IPS DF 19.7 (cell line): ENCODE measurements at places on chromosomes 2 and 18.

DNA sequence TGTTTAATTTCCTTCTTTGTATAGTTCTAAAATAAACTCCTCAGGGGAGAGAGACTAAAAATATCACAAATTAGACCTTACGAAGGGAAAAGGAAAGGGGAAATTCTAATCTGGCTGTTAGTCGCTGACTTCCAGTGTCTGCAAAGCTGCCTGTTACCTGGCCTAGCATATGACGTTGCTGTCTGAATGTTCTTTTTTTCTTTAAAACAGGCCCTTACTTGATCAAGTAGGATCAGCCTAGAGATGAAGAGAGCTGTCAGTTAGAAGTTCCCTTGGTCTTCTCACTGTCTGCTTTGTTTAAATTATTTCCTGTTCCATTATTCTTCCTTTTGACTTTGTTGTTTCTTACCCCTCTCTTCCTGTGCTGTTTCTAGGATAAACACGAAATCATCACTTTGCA lies 11.2 kb downstream of the NCK2 start:
- no peak for DNase-seq

DNA sequence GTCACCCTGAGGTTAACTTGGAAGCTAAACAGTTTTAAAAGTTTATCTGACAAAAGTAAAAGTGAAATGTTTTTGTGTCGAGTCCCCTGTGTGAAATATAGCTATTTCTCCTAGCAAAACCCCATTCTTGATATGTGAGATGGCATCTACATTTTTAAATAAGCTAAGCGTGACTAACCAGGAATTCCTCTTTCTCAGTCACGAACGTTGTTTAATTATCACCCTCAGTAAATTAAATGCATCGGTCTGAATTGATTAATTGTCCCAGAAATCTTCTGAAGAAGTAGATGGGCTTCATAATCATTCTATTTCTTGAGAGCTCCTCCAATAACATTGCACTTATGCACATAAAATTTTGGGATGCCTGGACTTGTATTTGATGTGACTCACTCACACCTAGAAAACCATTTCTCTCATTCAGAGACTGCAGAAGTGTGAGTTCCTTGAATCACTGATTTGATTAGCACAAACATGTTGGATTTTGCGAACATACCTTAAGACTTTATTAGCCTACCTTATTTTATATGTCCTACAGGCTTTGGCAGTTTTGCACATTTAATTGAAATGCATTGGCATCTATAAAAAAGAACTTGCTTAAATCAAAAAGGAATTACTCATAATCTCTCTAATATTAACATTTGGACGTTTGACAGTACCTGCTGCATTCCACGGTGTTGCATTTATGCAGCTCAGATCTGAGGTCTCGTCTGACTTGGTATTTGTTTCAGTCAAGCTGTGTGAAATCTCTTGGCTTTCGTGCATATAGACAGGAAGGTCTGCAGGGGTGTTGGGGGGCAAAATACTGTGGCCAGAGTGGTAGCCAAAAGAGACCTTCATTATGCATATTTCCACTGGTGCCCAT lies 475.2 kb downstream of the EPHA4 start:
- DNase-seq: no peak

DNA sequence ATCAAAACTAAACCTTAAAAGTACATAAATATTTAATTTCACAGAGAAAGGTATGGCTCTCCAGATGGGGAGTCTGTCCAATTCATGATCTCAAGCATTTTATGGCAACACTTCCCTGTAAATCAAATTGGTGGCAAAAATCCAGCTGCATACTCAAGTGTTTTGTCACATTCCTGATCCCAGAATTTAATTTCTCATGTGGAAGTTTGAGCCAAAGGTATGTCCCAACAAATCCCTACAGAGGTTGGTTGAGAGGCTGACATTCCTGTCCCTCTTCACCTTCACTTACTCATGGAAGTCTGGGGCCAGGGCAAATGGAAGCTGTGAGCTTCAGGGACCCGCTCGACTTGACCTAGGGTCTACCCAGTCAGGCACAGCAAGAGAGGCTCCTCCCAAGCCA lies 17.7 kb downstream of the KLF7 start:
- DNase-seq: no peak

GRCh38 chr2:103249462-103249861 lies 487.6 kb downstream of the TMEM182 start:
- DNase-seq: no peak

GRCh38 chr2:39696838-39697237 lies 31.1 kb downstream of the TMEM178A start:
- no peak for DNase-seq

GRCh38 chr18:59689756-59690155 lies 7.5 kb downstream of the CCBE1 start:
- DNase-seq: no peak

DNA sequence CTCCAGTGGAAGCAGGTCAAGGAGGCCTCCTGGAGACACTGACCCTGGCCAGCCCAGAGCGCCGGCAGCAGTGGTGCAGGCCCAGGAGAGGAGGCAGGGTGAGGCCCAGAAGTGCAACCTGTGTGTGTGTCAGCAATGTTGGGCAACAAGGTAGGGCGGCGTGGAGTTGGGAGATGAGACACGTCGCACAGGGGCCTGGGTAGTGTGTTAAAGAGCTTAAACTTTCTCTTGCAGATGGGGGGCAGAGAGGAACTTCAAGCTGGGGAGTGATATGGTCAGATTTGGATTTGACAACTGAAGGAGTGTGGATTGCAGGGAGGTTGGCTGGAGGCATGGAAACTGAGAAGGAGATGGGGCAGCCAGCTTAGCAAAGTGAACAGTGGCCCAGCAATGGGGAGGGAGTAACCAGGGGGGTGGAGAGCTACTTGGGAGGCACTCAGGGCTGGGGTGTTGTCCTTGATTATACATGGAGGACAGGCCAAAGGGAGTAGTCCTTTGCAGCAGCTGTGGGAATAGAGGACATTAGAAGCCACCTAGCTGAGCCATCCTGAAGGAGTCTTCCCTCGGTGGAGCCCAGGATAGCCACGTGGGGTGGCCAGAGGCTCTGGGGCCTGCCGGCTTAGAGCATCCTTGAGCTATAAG lies 278.6 kb upstream of the HS6ST1 start:
- no peak for DNase-seq

DNA sequence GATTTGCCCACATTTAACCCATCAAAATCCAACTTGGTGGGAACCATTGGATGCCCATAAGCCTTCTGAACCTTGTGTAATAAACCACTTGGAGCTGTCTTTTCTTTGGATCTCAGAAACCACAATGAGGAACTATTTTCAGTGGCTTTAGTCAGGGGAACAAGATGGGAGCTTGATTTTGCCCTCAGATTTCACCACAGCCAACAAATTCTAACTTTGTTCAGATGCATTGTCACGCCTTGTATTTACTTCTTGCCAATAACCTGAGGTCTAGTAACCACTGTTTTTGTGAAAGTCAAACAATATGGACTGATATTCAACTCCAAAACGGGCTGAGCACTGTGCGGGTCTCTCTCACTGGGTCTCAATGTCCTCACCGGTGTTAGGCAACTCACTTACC lies 508.2 kb downstream of the TNS1 start:
- no peak for DNase-seq

- no peak for DNase-seq
Measured at GRCh38 chr18:13216711-13217465, 1.7 kb upstream of the LDLRAD4 start.

DNA sequence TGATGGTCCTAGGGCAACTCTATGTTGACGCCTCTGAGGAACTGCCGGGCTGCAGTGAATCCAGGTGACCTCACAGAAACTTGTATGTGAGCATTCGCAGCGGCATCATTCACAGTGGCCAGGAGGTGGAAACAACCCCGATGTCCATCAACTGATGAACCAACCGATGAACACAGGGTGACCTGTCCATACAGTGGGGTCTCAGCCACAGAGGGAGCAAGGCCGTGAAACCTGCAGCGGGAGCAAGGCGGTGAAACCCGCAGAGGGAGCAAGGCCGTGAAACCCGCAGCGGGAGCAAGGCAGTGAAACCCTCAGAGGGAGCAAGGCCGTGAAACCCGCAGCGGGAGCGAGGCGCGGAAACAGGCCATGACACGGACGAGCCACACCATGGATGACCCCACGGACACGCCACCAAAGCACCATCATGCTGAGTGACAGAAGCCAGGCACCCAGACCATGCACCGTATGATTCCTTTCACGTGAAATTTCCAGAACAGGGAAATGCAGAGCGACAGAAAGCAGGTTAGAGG lies 63.0 kb downstream of the PARD6G start:
- no peak for DNase-seq

- DNase-seq: no peak
Measured at GRCh38 chr2:53438100-53438499, 329.5 kb upstream of the CHAC2 start.

DNA sequence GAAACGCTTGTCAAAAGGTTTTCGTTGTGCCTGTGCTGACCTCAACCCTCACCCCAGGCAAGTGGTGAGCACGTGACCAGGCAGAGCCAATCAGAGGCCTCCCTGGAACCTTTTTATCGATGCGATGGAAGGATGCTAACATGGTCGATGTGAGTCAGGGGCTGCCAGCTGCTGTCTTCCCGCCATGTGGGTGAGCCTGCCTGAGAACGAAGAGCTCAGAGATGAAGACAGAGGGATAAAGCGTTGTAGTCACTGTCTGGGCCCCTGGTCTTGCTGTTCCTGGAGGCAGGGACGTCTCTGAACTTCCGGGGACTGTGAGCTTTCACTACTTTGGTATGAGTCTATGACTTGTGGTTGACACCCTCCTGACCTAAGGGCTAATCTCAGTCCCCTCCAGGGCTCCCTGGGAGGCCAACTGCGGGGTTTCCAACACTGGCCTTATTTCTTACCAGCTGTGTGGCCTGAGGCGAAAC lies 18.6 kb downstream of the DNMT3A start:
- peak; percentile 70 for DNase-seq

- DNase-seq: no peak
Measured at GRCh38 chr18:55485666-55486065, 102.3 kb downstream of the TCF4 start.

DNA sequence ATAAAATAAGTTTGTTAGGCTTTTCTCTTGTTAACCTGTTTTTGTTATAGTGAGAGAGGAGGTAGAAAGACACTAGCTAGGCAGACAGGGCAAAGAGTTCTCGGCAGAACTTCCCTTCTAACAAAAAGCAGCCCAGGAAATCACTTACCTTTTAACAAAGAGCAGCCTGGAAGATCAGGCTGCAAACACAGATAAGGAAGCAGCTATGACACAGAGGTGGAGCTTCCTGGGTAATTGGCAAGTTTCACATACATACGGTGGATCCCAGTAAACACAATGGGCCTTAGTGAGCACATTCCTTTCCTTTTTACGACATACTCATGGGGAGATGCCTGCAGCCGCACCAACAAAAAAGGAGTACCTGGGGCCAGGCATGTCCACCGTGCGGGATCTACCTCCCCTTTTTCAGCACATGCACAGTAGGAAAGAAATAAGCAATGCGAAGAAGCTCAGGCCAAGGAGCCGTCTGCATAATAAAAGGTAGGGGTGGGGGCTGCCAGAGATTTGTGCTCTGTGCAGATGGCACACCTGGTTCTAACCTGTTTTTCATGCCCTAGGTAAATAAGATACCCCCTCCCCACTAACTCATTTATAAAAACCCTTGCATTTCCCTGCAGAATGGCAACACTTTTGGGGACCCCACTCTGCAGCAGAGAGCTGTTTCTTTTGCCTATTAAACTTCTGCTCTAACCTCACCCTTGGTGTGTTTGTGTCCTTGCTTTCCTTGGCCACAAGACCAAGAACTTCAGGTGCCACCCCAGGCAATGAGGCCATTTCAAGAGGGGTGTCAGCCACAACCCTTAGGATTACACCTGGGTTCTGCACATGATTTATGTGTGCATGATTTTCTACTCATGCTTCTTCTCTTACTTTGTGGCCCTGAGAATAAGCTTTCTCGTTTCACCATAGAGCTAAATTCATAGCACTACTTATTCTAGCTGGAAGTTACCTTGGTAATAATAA lies 26.5 kb downstream of the MDH1 start:
- DNase-seq: peak; percentile 90

DNA sequence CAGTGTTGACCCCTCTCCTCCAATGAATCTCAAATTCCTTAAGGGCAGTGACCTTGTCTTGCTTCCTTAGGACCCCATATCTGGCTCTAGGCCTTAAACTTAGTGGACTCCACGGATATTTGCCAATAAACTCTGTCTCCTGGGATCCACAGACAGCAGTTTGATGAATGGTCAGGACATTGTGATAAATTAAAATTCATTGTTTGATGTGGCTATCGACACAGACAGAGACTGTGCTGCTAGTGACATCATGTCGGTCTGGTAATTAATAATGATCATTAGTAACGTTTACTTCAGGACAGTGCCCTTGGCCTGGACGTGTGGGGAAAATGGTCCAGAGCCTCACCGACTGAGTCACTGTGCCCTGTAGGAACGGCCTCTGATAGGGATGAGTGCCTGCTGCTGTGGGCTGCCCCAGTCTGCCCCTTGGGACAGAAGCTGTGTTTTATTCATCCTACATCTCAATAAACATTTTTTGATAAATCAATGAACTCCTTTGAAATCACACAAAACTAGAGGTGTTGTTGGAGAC lies 5.2 kb upstream of the SLC35F6 start:
- no peak for DNase-seq

GRCh38 chr2:150531591-150531990 lies 44.1 kb upstream of the RND3 start:
- no peak for DNase-seq

GRCh38 chr2:191296083-191297006 lies 51.1 kb downstream of the MYO1B start:
- DNase-seq: no peak

GRCh38 chr2:29759360-29759759 lies 162.0 kb downstream of the ALK start:
- DNase-seq: no peak

GRCh38 chr2:206189691-206190090 lies 30.0 kb downstream of the EEF1B2 start:
- DNase-seq: no peak

GRCh38 chr2:108854484-108854883 lies 67.9 kb downstream of the CCDC138 start:
- DNase-seq: no peak

DNA sequence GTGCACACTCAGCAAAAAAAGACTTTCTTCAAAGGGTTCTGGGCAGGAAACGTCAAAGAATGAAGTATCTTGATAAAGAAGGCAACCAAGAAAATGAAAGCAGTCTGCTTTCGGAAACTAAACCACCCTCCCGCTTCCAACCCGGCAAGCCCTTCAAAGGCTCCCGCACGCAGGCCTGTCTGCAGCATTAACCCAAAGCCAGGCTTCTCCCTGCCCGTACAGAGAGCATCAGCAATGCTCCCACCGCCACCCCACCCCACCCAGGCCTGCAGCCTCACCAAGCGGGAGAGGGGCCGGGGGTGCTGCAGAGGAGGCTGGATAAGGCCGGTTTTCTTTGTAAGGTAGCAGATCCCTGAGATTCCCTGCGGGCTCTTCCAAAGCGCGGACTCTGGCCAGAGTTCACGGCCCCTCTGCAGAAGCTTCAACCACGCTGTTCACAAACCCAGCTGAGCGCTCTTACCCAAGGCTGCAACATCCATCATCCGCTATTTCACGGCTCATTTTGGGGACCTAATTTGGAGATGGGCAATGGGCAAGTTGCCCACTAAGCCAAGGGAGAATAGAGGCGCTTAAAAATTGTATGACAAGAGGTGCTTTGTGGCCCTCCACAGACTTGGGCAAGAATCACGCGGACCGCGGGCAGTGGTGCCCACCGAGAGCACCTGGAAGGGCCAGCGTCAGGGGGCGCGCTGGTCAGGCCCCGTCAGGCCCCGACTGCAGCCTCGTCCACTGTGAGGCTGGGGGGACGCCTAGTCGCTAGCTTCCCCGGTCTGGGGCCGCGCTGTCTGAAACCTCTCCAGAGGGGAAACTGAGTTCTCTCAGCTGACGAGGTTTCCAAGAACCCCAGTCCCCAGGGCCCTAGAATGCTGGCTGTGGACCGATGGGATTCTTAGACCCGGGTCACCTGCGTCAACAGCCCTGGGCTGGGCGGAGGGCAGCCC lies 225.4 kb upstream of the ID2 start:
- no peak for DNase-seq

GRCh38 chr2:152473151-152473857 lies 138.3 kb downstream of the FMNL2 start:
- DNase-seq: no peak
